Dorsolateral prefrontal cortex (tissue), 122 donors: ENCODE measurements at places on chromosomes 16 and 17. TPM values are rescaled to one million over a fixed set of nuclear protein-coding genes. Genes with fewer than 3 reads are reported as not detected.

The MYH3 gene
- total RNA-seq: 5.6 TPM

DNA sequence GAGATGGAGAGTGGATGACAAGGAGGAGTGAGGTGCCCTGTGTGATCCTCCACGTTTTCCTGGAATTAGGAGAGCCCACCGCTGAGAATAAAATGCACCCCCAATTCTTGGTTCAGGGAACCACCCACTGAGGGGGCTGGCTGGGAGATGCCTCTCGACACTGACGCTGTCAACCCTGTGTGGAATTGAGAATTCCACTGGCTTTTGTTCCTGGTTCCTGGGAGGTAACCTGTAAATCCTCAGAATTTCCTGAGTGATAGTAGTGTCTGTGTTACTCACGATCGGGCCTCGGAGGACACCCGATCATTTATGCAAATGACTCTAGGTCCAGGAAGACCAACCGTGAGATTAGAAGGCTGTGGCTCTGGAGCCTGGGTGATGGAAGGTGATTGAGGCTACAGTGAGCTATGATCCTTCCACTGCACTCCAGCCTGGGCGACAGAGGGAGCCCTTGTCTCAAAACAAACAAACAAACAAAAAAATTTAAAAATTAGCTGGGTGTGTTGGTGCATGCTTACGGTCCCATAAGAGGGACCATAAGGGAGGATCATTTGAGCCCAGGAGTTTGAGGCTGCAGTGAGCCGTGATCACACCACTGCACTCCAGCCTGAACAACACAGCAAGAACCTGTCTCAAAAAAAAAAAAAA lies 11.7 kb upstream of the PRPSAP1 start:
- DNase-seq: no peak

GRCh38 chr16:29290631-29291247 lies 115.8 kb downstream of the NPIPB11 start:
- no peak for DNase-seq

- DNase-seq: no peak
Observed at GRCh38 chr17:27526604-27527002, 70.4 kb downstream of the KSR1 start.
